Stimulated activated CD8-positive, alpha-beta memory T cell treated with anti-CD3 and anti-CD28 coated beads, Interleukin-15, amount 100 ng/mL, for 4 hours (primary cell): ENCODE measurements at places on chromosomes 7 and 10.

DNA sequence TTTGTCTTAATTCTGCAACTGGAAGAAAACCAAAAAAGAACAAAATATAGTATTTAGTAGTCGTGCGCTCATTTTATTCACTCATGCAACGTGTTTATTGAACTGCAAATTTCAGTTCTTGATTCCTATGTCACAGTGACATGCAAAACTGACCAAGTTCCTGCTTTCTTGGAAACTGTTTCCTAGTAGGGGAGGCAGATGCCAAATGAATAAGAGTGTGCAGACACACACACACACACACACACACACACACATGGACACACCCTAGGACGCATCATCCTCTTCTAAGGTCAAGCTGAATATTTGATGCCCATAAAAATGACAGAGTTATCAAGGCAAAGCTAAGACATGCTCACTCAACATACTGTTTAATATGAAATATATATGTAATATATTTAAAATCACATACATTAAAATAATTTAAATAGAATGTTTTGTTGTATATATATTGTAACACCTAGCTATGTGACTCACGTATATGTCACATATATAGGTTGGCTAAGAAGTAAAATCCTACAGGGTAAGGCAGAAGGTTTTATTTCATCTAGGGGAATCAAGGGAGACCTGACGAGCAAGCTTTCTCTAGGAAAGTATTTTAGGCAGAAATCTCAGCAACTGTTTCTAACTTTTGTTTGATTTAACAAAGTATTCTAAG is 79.6 kb downstream of the SVIL start:
- DNase-seq: no peak

DNA sequence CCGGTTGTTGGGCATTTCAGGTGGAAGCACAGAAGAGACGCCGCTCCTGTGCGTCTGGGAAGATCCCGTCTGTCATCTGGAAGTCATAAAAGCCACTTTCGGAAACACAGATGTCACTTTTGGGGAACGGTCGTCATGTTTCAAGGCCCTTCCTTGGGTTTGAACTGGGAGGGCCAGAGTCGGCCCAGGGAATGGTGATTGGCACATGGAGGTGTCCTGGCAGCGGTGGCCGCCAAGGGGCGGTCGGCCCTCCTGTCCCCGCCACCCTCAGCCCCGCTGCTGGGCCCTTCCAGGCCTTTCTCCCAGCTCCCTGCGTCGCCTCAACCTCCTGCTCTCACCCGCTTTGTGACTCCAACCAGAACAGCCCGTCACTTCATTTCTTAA is 115.2 kb upstream of the SFMBT2 start:
- DNase-seq: no peak

- no peak for DNase-seq
These were observed 66.8 kb downstream of the CD36 start for GRCh38 chr7:80705130-80705781.

- DNase-seq: no peak
These were observed 231.3 kb upstream of the SH2B2 start for GRCh38 chr7:102055181-102055976.

GRCh38 chr10:118409295-118409694 is 67.2 kb upstream of the FAM204A start:
- DNase-seq: no peak
